NCI-H446 (cell line): ENCODE measurements at places on chromosomes 1 and 21.

GRCh38 chr21:32818411-32818810 lies 46.9 kb upstream of the PAXBP1 start:
- no peak for DNase-seq

DNA sequence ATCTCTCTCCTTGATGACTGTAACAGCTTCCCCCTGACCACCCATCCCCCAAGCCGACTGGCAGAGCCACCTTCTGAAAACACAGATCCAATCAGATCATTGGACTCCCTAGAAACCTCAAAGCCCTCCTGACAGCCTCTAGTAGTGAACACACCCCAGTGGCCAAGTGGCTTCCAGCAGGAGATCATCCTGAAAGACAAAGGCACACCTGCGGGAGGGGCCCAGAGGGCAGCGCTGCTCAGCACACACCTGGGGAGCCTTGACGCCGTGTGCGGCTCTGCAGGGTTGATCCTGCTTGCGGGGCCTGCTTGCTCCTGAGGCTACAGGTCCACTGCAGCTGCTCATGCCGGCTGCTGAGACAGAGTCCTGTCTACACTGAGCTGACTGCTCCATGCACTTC lies 41.5 kb downstream of the SLC66A1 start:
- DNase-seq = no peak

DNA sequence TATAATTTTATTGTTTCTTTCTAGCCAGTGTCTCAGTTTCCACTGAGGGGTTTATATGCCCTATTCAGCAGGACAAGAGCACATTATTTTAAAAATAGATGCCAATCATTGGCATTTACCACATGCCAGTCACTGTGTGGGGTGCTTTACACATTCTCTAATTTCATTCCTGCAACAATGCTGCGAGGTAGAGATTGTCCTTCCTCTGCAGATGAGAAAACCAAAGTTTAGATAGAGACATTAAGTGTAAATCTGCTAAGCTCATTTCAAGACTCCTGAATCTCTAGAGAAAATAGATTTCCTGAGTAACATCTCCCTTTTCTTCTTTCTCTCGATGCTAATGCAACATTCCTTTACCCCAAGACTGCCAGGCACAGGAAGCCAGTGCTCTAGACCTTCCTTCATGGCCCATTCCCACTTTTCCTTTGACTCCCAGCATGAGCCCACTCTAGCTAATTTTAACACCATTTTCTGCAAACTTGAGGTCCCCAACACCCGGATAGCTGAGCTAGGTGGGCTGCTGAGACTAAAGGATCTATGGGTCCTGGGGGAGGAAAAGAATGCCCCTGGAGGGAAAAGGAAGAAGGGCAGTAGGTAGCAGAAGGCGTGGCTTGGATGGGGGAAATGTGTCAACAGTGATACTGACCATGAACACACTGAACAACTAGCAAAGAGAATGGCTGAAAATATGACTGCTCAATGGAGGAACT lies 50.0 kb downstream of the SH3GLB1 start:
- no peak for DNase-seq

GRCh38 chr1:229984310-229984991 lies 82.6 kb upstream of the GALNT2 start:
- DNase-seq = no peak
